ENCODE measurements at places on chromosomes 5 and 9.
A peak's percentile ranks its signal among the peaks of the same experiment; 100 is the strongest.

DNA sequence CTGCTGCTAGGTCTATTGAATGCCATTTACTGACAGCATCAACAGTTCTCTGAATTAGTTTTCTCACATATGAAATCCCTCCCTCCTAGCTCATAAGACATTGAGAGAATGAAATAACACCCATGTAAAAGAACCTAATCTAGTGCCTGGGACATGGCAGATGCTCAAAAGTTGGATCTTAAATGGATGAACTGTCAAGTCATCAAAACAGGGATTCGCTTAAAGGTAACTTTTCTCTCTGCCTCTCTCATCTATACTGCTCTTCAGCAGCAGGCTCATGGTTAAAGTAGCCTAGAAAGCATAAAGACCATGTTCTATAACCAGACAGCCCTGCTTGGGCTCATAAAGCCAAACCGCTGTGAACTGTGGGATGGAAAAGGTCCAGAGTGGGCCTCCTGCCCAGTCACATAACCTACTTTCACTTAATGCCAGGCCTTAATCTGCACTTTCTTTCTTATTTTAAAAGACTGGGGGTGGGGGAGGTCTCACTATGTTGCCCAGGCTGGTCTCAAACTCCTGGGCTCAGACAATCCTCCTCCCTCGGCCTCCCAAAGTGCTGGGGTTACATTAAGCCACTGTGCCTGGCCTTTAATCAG lies 3.7 kb downstream of the TMEM245 start:
- DNase-seq = no peak

DNA sequence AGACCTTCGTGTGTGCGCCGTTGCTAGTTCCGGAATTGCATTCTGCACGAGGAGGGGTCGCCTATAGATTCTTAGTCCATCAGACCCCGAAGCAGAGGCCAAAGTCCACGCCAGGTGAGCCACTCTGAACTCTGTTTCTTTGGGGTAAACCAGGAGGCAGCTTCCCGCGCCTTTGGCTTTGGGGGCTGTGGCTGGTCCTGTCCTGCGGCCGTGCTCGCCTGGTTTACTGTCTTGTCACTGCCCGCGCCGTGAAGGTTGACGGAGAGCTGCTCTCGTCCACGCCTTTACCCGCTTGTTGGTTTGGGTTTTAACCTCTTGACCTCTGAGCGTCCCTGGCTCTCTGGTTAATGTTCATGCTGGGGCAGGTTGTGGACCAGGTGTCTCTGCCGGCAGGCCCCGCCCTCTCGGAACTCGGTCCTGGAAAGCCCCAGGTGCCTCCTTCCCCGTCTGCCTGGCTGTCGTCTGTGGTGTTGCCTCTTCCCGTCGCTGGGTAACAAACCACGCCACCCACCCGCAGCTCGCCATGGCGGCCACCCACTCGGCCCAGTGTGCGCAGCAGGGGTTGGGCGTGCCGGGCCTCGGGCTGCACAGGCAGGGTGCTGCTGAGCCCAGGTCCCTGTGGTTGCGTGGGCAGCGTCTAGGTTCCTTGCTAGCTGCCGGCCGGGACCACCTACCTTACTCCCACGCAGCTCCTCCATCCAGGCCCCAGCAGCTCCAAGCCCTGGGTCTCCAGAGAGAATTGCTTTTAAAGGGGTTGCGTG lies 44.6 kb upstream of the CACNA1B start:
- DNase-seq = no peak

GRCh38 chr5:1494780-1495524 lies 28.8 kb downstream of the LPCAT1 start:
- DNase-seq = peak; percentile 21

GRCh38 chr5:59540366-59540765 lies 353.2 kb downstream of the PDE4D start:
- no peak for DNase-seq

GRCh38 chr5:181170237-181170825 lies 22.9 kb downstream of the OR2V2 start:
- no peak for DNase-seq

DNA sequence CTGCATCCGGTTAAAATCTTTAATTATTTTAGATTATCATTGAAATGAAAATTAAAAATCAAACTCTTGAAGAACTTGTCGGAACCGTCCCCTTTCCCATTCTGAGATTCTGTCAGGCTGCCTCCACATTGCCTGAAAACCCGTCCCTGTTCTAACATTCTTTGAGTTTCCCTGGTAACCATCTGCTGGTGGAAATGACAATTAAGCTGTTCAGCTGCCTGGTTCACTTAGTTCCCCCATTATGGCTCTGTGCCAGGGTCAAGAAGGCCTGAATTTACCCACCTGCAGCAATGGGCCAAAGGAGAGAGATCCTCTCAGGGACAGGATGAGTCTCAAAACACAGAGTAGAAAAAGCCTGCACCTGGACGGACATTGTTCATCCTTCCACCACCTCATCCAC lies 11.8 kb upstream of the TCOF1 start:
- no peak for DNase-seq

DNA sequence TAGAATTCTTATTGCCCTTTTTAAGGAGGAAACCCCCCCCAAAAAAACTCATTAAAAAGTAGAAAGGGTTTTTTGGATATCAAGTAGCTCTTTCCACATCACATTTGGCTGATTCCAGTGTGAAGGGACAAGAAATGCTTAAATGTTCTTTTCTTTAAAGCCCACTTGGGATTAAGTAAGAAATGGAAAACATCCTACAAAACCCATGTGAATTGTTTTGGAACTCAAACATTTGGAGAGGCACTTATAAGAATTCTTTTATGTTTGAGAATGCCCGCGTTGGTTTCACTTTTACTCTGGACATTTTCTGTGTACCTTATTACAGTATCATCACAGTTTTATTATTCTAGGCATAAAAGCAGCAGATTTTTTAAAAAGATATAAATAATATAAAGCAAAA lies 301.1 kb upstream of the ACTBL2 start:
- no peak for DNase-seq

DNA sequence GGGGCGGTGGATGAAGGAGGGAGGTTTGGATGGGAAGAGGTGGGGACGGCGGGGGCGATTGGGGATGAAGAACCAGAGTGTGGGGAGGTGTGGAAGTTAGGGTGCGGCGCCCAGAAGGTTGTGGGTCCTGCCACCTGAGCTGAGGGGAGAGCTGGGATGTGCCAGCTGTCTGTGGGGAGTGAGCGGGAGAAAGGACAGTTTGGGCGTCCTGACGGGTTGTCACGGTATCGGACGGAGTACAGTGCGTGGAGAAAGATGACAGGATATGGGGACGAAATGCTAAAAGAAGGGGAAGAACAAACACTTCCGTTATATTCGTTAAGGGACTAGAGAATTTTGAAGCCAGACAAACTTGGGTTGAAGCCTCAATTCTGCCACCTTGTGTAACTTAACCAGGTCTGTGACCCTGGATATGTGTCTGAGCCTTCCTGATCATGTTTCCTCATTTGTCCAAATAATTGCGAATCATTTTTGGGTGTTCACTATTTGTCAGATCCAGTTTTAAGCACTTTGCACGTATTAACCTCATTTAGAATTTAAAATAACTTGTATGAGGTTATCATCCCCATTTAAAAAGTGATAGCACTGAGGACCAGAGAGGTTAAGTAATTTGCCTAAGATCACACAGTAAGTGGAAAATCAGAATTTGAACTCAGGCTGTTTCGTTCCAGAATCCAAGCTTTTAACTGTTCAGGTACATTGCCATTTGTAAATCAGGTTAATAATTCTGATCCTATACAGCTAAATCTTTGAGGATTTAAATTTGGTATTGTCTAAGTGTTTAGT lies 689 bp downstream of the CNTRL start:
- DNase-seq = no peak

DNA sequence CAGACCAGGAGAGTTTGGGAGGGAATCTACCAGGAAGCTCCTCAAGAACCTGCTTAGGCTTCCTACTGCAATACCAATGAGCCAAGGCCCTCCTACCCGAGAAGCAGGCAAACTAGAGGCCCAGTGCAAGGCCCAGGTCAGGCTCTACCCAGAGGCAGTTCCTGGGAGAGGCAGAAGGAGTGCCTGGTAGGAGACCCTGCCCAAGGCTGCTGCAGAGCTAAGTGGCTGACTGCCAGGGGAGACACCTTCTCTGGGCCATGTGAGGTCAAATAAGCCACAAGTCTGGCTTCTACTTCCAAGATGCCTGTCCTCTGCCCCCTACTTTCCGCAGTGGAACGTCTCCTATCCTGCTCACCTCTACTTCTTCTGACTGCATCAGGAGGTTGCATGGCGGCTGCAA lies 17.8 kb downstream of the ACSL6 start:
- no peak for DNase-seq
